ENCODE measurements at places on chromosomes 12 and 14.

- DNase-seq, result no peak
These were observed 12.4 kb upstream of the EVL start for GRCh38 chr14:100052819-100053218.

GRCh38 chr14:51219473-51220448 is 20.3 kb upstream of the TMX1 start:
- no peak for DNase-seq

DNA sequence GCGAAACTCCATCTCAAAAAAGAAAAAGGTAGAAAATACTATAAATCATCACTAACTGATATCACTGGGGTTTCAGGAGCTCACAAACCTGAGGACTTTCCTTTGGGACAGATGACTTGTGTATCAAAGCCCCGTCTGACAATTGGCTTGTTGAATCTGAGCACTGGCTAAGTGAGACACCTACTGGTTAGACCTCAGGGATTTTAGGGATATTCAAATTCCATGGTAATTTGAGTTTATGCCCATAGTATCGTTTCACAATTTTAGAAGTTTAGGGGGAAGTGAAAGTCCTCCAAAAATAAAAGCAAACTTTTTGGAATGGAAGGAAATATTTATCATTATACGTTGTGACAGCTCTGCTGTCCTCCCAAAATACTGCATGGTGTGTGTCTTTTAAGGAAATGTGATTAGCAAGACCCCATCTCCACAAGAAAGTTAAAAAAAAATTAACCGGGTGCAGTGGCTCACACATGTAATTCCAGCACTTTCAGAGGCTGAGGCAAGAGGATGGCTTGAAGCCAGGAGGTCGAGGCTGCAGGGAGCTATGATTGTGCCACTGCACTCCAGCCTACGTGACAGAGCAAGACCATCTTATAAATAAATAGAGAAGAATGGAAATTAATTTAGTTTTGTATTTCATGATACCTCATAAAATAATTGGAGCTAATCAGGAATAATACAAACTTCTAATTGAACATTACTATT is 49.2 kb downstream of the FBXL14 start:
- DNase-seq, result no peak

DNA sequence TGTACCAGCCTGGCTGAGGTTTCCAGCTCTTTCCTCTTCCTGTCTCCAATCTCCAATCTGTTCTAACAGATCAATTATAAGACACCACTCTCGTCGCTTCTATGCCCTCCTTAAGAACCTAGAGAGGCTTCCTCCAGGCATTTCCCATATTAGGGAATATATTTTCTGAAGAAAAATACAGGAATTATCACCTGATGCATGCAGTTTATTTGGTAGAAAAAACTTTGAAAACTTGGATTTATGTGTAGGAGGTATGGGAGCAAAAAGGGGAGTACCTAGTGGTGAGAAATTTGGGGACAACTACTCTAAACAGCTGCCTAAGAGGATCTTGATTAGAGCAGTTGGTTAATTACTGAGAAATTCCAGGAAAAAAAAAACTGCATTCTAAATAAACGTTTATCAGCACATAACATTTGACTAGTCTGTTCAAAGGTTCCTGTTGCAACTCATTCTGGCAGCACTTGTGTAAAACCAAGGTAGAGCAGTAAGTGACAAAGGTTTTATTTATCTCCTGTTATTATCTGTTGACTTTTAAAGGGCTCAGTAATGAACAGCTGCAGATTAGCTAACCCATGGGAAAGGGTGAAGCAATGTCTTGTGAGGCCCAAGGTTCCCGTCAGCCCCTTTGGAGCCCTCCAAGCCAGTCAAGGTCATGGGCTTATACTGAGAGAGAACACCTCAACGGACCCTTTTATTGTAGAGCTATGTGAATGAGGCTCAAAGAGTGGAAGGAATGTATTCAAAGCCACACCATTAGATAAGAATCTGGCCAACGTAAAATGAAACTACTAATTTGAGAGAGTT is 36.4 kb upstream of the NR1H4 start:
- DNase-seq, result no peak

GRCh38 chr14:87325741-87326140 is 667.2 kb downstream of the GALC start:
- no peak for DNase-seq

DNA sequence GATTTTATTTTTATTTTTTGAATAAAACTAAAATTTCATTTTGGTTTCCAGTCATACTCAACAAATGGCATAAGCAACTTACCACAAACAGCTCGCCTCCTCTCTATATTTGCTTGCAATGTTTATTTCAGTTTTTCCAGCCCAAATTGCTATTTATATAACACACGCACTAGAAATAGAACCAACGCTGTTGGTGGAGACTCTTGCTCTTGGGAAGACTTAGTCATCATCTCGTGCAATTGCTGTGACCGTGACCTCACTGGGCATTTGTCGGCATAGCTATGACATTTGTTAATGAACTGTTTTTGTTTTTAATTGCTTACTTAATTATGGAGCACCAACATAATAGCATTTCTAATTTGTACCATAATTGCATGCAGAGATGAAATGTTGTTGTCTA is 153.1 kb upstream of the OTX2 start:
- no peak for DNase-seq

DNA sequence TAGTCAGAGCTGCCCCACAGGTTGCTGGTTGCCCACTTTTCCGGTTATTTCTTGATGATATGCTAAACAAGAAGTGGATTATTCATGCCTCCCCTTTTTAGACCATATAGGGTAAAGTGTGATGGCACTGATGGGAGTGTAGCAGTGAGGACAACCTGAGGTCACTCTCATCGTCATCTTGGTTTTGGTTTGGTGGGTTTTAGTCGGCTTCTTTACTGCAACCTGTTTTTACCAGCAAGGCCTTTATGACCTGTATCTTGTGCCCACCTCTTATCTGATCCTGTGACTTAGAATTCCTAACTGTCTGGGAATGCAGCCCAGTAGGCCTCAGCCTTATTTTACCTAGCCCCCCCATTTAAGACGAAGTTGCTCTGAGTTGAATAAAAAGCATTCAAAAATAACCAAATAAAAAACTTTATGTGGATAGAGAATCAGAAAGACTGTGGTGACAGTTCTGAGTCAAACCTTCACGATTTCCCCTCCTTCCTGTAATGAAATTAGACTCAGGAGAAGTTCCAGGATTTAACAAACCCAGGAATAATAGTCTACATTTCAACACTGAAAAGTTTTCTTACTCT is 144.2 kb downstream of the PAWR start:
- DNase-seq, result no peak

DNA sequence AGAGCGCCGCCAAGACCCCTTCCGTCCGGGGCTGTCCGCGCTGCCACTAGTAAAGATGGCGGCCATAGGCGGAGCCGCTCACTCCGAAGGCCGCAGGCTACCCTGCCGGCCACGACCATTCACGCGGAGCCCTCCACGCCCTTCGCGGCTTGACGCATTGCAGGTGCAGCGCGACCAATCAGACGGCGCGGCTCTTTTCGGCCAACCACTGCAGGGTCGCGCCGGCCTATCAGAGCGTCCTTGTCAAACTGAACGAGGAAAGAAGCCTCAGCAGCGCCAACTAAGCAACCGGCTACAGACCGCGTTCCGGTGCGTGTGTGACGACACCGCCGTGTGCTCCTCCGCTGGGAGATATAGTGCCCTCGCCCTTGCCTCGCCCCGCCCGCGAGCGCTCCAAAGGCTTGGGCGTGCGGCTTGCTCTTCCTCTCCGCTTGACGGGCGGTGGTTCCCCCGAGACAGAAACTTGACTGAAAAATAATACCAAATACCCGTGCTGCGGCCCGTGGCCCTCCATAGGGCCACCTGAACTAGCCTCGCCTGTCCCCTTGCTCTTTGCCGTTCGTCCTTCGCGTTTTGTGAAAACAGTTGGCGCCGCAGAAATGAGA is 13.6 kb upstream of the CALM1 start:
- DNase-seq, result peak; percentile 97

GRCh38 chr14:21093769-21094681 is 4.4 kb downstream of the ZNF219 start:
- DNase-seq, result no peak

DNA sequence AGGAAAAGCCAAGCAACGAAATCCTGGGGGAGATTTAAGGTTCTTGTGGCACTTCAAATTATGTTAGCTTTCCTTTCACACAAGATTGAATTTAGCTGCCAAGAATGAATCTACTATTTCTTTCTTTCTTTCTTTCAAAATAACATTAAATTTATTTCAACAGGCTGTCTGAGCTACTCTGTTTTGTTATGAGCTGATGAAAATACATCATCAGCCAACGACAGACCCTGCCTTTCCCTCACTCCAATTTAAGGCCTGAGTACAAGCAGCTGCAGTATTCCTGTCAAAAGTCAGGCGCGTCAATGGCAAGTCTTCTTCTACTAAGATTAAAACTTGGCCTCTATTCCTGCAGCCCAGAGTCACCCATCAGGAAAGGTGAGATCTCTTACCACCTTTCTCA is 347.7 kb upstream of the FLRT2 start:
- DNase-seq, result no peak

DNA sequence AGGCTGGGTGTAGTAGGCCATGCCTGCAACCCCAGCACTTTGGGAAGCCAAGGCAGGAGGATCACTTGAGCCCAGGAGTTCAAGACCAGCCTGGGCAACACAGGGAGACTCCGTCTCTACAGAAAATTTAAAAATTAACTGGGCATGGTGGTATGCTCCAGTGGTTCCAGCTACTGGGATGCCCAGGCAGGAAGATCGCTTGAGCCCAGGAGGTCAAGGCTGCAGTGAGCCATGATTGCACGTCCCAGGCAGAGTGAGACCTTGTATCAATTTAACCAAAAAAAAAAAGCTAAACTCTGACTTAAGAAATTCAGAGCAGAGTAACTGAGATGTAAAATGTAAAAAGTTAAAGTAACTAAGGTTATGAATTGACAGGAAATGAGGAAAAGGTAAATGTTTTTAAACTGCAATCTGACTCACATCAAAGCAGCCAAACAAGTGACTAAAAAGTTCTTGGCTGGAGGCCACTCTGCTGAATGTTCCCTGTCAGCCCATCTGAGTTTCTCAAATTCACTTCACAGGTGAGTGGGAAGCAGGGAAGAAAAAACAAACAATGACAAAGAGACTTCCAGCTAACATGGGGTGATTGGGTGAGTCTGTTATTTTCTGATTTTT is 21.3 kb downstream of the PRKD1 start:
- DNase-seq, result no peak

DNA sequence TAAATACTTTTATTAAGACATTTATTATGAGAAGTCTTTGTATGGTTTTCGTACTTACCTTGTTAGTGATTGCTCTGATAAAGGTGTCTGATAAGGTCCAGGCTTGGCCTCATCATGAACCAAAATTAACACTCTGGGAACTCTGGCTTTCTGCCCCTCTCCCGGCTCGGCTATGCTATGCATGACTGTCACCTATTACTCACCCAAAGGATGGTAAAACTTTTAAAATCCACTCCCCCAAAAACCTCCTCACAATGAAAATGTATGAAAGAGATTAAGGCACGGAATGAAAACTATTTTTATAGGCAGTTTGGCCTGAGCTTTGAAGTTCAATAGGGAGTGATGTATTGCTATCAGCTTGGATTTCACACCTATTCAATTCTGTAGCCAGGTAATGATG is 217.3 kb upstream of the TBX3 start:
- DNase-seq, result no peak

GRCh38 chr14:60926002-60926401 is 54.9 kb downstream of the TRMT5 start:
- no peak for DNase-seq

- no peak for DNase-seq
These were observed 44.0 kb downstream of the ARMH4 start for GRCh38 chr14:58107947-58108552.

DNA sequence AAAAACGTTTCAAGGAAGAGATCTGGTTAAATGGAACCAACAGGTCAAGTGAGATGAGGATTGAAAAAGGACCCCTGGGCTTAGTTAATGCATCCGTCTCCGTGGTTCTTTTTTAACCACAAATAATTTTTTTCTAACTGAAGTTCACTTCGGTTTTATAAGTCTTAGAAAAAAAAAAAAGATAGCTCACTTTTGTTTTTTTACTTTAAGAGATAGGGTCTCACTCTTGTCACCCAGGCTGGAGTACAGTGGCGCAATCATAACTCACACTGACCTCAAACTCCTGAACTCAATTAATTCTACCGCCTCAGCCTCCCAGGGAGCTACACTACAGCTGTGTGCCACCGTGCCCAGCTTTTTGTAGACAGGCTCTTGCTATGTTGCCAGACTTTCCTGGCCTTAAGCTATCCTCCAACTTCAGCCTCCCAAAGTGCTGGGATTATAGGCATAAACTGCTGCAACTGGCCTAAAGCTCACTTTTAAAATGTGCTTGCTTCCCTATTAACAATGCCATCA is 11.8 kb downstream of the HNRNPC start:
- no peak for DNase-seq

GRCh38 chr14:72708708-72709475 is 185.0 kb downstream of the DPF3 start:
- no peak for DNase-seq

DNA sequence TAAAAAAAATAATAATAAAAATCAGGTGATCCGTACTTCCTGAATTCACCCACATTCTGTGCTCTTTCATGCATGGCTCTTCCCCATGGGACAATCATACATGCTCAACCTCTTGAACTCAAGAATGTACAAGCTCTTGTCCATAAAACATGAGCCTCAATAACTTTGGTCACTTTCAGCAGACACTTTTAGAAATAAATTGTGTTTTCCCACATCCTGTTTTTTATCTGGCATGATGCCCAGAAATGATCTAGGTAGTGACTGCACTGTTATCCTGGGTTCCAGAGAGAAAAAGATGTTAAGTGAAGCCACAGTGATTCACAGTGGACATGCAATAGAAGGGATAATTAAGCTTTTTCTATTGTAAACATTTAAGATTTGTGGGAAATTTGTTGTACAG is 537.6 kb upstream of the TMEM132C start:
- no peak for DNase-seq

- no peak for DNase-seq
These were observed 403.7 kb downstream of the SLC6A15 start for GRCh38 chr12:84508851-84509260.

- DNase-seq, result no peak
These were observed 216.9 kb upstream of the PELI2 start for GRCh38 chr14:55901291-55901690.

DNA sequence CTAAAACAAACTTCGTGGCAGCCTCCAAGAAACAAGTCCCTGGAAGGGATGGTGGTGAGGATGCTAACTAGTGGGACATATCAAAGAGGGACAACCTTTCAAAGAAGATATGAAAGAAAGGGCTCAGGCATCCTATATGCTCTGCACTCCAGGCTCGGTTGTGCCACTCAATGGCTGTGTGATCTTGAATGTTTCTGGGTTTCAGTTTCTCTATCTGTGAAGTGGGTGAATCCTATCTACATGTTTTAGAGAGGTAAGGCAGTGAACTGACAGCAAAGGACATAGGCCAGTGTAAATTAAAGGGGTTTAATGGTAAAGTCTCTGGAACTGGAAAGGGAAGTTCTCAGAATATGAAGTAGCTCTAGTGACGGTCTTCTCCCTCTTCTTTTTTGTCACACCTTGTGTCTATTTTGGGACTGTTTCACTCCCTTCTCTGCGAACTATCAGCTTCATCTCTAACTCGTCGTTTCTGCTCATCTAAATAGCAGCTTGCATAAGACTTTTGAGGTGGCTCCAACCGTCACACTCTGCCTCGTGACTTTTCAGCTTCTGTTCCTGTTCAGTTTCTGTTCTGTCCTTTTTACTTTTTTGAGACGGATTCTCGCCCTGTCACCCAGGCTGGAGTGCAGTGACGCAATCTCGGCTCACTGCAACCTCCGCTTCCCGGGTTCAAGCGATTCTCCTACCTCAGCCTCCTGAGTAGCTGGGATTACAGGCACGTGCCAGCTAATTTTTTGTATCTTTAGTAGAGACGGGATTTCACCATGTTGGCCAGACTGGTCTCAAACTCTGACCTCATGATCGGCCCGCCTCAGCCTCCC is 273.6 kb downstream of the SUDS3 start:
- no peak for DNase-seq
